Cardiac fibroblast (primary cell): ENCODE measurements at places on chromosomes 7 and 10.

DNA sequence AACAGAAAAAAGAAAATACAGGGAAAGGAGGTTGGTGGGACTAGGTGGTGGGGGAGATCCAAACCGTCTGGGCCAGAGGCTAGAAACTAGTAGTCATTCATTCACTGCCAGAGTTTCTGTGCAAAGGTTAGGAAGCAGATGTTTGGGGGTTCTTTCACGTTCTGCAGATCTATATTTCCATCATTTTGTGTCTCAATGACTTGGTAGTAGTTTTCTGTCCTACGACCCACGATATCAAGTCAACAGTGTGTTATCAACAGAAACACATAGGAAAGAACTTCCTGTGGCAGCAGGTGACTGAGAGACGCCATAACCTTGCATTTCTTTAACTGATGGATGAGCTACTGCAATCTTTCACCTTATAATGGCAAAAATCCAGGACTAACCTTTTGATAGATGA, 1.8 kb downstream of the CEP55 start:
- DNase-seq = no peak

GRCh38 chr7:74483402-74484336, 30.0 kb downstream of the GTF2IRD1 start:
- DNase-seq = peak; percentile 61

- peak; percentile 53 for DNase-seq
These were observed 93.5 kb downstream of the DYNC1I1 start for GRCh38 chr7:95865716-95866371.

- DNase-seq = peak; percentile 24
These were observed 359.2 kb upstream of the AOAH start for GRCh38 chr7:37083311-37084096.
